Omental fat pad (tissue), 4 donors: ENCODE measurements at places on chromosomes 12 and 14. TPM values are rescaled to one million over a fixed set of nuclear protein-coding genes. Genes with fewer than 3 reads are reported as not detected.

The FAM222A gene
- total RNA-seq, result 2.3 TPM

The B3GNT4 gene
- total RNA-seq, result not detected

The FIGNL2 gene
- 0.63 TPM for total RNA-seq

- DNase-seq, result no peak
These were observed 45.1 kb downstream of the TBX3 start for GRCh38 chr12:114638790-114639435.

DNA sequence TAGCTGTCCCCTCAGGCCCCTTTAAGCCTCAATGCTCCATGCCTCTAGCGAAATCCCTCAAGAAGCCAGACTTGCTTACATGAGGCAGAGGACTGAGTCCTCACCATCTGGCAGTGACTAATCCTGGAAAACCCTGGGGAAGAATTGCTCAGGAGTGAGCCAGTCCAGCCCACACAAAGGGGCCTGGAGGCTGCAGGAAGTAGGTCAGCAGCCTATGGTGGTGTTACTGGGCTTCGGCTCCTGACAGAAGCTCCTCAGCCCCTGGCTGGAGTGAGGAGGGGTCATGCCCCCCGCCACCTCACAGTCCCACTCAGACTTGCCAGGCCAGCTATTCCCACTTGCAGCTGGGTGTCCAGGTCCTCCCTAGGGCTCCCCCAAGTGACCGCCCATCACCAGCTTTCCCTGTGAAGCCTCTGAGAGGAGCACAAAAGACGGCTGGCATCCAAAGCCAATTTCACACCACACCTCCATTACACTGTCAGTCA lies 250.5 kb downstream of the DPF3 start:
- no peak for DNase-seq

DNA sequence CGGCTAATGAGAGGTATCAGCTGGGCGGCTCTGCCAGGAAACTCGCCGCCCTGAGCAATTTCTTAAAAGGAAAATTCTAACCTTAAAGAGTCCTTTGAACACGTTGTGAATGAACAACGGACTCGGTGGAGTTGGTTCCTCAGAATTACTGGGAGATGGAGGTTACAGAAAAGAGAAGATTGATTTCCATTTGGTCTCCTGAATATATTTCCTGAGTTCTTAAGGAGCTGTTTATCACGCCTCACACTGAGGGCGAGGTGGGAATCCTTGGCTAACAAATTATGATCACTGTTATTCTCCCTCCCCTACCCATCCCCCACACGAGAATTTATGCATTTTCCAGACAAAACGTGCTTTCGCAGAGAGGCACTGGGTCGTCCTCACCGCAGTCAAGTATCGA lies 194.5 kb upstream of the C14orf180 start:
- no peak for DNase-seq

- no peak for DNase-seq
These were observed 6.4 kb upstream of the WSCD2 start for GRCh38 chr12:108122644-108123043.

DNA sequence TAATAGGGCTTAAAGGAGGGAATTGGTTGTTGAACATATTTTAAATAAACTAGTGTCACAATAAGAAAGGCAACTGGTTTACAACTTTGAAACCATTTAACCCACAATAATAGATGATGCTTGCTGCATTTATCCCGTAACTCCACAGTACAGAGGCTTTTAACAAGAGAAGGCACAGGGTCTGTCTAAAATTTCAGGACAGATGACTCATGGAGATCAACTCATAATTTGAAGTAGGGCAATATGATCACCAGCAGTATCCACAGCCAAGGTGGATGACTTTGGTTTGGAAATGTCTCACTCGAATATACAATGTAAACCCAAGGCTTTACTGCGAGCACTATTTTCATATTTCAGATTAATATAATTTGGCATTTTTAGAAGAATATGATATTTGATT lies 340.2 kb downstream of the LRIG3 start:
- no peak for DNase-seq
